ENCODE measurements at places on chromosomes 1 and 21.

DNA sequence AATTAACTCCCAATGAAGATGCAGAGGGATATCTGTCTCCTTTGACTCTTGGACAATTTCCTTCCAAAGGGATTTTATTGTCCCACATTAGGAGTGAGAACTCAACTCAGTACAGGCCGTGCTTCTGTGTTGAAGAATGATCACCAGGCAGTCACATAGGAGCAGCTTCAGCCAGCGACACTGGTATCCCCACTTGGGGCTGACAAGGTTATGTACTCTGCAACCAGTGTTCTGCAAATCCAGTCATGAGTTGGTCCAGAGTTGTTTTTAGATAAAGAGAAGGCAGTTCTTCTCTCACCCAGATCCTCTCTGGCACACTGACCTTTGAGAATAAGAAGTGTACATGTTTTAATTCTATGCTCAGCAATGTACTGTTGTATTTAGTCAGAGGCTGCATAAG is 415.8 kb downstream of the SETD4 start:
- H3K27me3 ChIP-seq = no peaks in the 10 kb centered on the region
- no peaks in the 10 kb centered on the region for H3K36me3 ChIP-seq
- no peak overlapping the region for H3K4me3 ChIP-seq
- no peak for DNase-seq

DNA sequence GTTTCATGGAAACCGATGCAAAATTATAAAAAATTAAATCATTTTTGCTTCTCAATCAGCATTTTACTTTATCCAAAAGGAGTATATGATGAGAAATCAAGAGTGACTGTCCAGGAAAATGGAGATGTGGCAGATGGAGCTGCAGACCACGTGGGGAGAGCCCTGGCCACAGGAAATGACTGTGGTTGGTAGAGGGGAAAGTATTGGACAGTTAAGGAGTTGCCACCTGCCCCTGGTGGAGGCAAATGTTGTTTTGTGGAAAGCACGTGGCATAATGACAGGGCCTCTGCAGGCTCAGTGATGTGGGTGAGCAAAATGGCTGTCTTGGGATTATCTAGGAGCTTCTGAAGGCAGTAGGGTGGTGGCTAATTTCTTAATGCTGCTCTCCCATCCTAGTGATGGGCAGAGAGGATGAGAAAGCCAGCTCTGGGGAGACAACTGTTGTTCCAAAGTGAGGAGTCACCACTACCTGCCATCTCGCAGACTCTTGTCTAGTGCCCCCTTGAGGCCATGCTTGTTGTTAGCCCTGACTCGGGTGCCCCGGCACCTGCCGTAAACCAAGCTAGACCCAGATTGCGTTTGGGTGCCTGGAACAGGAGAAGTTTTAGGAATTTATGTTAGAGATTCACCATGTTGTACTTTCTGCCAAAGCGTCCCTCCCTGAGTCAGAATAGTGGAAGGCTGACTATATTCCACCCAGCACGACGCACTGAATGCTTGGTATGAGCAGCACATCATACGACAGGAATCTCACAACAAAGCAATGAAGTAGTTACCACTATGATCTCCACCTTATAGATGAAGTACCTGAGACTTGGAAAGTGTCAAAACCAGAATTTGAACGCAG is 144.0 kb downstream of the ROR1 start:
- no peaks in the 10 kb centered on the region for H3K36me3 ChIP-seq
- H3K4me3 ChIP-seq = no peak overlapping the region
- H3K27me3 ChIP-seq = peaks cover 2% of the 10 kb centered on the region
- H3K27ac ChIP-seq = no peak overlapping the region

- H3K36me3 ChIP-seq = peaks cover 40% of the 10 kb centered on the region
- no peak overlapping the region for H3K27ac ChIP-seq
- H3K4me1 ChIP-seq = peaks cover 10% of the 10 kb centered on the region
- no peaks in the 10 kb centered on the region for H3K27me3 ChIP-seq
- DNase-seq = no peak
Measured at GRCh38 chr1:6197746-6198427, 1.5 kb downstream of the RPL22 start.

- peaks cover 7% of the 10 kb centered on the region for H3K36me3 ChIP-seq
- H3K27me3 ChIP-seq = no peaks in the 10 kb centered on the region
- H3K4me3 ChIP-seq = no peak overlapping the region
- no peak for DNase-seq
- H3K27ac ChIP-seq = no peak overlapping the region
Measured at GRCh38 chr1:8376358-8376840, 58.5 kb downstream of the SLC45A1 start.

DNA sequence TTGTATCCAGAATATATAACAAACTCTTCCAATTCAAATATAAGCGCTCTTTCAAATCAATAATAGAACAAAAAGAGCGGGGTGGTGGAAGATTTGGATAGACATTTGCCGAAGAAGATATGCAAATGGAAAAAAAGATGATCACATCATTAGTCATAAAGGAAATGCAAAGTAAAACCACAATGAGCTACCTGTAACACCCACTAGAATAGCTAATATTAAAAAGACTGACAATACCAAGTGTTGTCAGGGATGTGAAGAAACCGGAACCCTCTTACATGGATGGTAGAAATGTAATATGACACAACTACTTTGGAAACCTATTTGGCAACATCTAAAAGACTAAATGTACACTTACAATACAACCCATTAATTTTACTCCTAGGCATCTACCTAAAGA is 5.7 kb upstream of the TRAF5 start:
- no peak overlapping the region for H3K4me3 ChIP-seq
- peaks cover 1% of the 10 kb centered on the region for H3K4me1 ChIP-seq
- no peaks in the 10 kb centered on the region for H3K27me3 ChIP-seq
- peaks cover 5% of the 10 kb centered on the region for H3K36me3 ChIP-seq

Data from spinal cord (tissue), 10 donors.